ENCODE measurements at places on chromosomes 1 and 21. TPM values are rescaled to one million over a fixed set of nuclear protein-coding genes. Genes with fewer than 3 reads are reported as not detected.

DNA sequence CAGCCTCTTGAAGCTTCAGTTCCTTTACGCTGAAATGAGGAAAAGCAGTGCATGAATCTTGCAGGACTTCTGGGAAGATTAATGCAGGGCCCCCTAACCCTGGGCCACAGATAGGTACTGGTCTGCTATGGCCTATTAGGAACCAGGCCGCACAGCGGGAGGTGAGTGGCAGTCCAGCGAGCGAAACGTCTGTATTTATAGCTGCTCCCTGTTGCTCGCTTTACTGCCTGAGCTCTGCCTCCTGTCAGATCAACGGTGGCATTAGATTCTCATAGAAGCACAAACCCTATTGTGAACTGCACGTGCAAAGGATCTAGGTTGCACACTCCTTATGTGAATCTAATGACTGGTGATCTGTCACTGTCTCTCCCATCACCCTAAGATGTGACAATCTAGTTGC is 130.2 kb downstream of the CHRM3 start:
- H3K27ac ChIP-seq = no peak overlapping the region
- no peak for DNase-seq
- no peaks in the 10 kb centered on the region for H3K36me3 ChIP-seq
- no peak overlapping the region for H3K4me3 ChIP-seq
- no peaks in the 10 kb centered on the region for H3K27me3 ChIP-seq
- H3K4me1 ChIP-seq = no peaks in the 10 kb centered on the region

DNA sequence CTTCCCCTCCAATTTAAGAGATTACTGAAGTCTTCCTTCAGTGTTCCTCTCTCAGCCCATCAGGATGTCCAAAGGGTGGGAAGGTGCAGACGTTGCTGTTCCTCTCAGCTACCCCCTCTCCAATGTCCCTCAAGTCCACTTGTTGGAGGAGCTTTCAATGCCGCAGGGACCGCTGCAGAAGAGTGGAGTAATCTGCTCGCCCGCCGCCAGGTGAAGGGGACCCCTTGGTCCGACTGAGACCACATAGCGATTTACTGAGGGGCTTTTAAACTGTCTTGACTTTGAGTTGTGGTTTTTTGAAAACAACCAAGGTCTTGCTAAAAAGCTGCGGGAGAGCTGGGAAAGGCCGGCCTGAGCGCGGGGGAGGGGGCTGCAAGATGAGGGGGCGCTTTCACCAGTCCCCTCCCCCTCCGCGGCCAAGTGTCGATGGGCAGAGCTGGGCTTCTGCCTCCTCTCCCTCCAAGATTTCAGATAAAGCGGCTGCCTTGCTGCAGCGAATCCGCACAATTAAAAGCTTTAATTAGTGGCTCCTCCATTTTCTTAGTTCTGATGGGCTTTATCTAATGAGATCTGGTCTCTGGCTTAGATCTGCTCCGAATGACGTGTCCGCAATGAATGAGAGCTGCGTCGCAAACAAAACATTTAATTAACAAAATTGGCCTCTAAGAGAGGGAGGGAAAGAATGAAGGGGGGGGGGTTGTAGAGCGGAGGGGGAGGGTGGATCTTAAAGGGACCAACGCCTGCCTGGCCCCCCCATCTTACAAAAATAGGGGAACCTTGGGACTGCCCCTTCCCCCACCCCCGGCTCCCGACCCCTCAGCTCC is 5.9 kb downstream of the LMO4 start:
- H3K27me3 ChIP-seq = no peaks in the 10 kb centered on the region
- peak overlapping the region; percentile 82 for H3K4me3 ChIP-seq
- no peak for DNase-seq

DNA sequence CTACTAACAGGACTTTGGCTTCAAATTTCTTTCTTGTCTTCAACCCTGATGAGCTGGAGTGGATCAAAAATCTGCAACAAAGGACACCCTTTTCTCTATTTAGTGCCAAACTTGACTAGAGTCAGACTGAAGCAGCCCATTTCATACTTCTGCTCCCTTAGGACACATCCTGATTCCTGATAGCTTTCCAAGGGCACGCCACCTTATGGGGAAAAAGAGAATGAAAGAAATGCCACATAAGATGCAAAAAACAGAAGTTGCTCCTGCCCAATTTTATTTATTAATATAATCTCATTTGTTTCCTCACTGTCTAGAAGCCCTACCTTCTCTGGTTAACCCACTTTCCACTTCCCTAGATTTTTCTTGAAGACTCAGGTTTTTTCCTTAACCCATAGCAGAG is 72.7 kb upstream of the NBPF4 start:
- H3K27ac ChIP-seq = no peak overlapping the region
- no peak for DNase-seq
- H3K4me3 ChIP-seq = no peak overlapping the region
- no peaks in the 10 kb centered on the region for H3K36me3 ChIP-seq
- no peaks in the 10 kb centered on the region for H3K4me1 ChIP-seq
- no peaks in the 10 kb centered on the region for H3K27me3 ChIP-seq

DNA sequence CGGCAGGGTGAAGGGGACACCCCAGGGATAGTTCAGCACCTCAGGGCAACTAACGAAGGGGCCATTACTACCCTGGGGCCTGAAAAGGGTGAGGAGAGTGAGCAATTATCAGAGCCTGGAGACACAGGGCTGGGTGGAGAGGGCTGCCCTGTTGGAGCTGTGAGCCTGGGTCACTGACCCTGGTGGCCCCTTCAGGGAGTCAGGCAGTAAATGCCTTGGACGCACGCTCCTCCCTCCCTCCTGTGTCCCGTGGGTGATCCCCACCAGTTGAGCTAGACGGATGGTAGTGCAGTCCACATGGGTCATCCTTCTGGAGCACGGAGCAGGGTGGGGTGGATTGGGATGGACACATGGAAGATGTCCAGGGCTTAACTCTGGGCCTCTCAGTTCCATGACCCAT is 305.3 kb downstream of the PTPRU start:
- no peaks in the 10 kb centered on the region for H3K4me1 ChIP-seq
- no peak overlapping the region for H3K4me3 ChIP-seq
- no peaks in the 10 kb centered on the region for H3K27me3 ChIP-seq
- no peak overlapping the region for H3K27ac ChIP-seq
- H3K36me3 ChIP-seq = no peaks in the 10 kb centered on the region
- DNase-seq = no peak

GRCh38 chr1:217892750-217893149 is 261.6 kb downstream of the SPATA17 start:
- no peaks in the 10 kb centered on the region for H3K4me1 ChIP-seq
- H3K36me3 ChIP-seq = no peaks in the 10 kb centered on the region
- no peak overlapping the region for H3K4me3 ChIP-seq
- no peak for DNase-seq

GRCh38 chr1:27519331-27520258 is 29.6 kb upstream of the WASF2 start:
- H3K36me3 ChIP-seq = no peaks in the 10 kb centered on the region
- H3K27ac ChIP-seq = no peak overlapping the region
- H3K27me3 ChIP-seq = no peaks in the 10 kb centered on the region
- DNase-seq = no peak
- peak overlapping the region; percentile 9 for H3K4me3 ChIP-seq

- H3K27ac ChIP-seq = no peak overlapping the region
- no peaks in the 10 kb centered on the region for H3K36me3 ChIP-seq
- no peak overlapping the region for H3K4me3 ChIP-seq
- no peaks in the 10 kb centered on the region for H3K4me1 ChIP-seq
- H3K27me3 ChIP-seq = no peaks in the 10 kb centered on the region
These were observed 342.0 kb downstream of the USP25 start for GRCh38 chr21:16071761-16072160.

GRCh38 chr1:175376194-175376593 is 183.6 kb upstream of the KIAA0040 start:
- H3K27me3 ChIP-seq = no peaks in the 10 kb centered on the region
- H3K4me3 ChIP-seq = no peak overlapping the region
- H3K4me1 ChIP-seq = no peaks in the 10 kb centered on the region
- no peak for DNase-seq

- H3K27me3 ChIP-seq = no peaks in the 10 kb centered on the region
- H3K36me3 ChIP-seq = no peaks in the 10 kb centered on the region
- no peak overlapping the region for H3K4me3 ChIP-seq
- H3K4me1 ChIP-seq = no peaks in the 10 kb centered on the region
- no peak overlapping the region for H3K27ac ChIP-seq
- no peak for DNase-seq
These were observed 42.1 kb upstream of the TP53BP2 start for GRCh38 chr1:223887747-223888418.

DNA sequence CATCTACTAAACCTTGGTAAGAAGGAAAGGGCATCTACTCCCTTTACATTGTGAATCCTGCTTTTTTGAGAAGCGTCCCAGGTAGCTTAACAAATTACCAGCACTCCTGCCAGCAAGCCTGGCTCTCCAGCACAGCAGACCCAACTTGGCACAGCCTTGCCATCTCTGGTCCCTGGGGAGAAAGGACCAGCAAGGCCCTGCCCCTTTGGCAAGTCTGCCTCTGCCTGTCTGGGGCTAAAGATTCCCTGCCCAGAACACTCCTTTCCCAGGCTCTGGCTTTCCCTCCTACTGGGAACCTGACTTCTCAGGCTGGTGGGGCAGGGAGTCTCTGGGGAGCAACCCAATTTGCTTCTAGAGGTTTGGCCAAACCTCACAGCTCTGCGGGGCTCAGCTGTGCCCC is 68.5 kb downstream of the ATP2B4 start:
- H3K36me3 ChIP-seq = peaks cover 34% of the 10 kb centered on the region
- no peak for DNase-seq
- H3K27ac ChIP-seq = peak overlapping the region; percentile 86
- H3K4me3 ChIP-seq = no peak overlapping the region
- H3K4me1 ChIP-seq = peaks cover 38% of the 10 kb centered on the region
- H3K27me3 ChIP-seq = no peaks in the 10 kb centered on the region

DNA sequence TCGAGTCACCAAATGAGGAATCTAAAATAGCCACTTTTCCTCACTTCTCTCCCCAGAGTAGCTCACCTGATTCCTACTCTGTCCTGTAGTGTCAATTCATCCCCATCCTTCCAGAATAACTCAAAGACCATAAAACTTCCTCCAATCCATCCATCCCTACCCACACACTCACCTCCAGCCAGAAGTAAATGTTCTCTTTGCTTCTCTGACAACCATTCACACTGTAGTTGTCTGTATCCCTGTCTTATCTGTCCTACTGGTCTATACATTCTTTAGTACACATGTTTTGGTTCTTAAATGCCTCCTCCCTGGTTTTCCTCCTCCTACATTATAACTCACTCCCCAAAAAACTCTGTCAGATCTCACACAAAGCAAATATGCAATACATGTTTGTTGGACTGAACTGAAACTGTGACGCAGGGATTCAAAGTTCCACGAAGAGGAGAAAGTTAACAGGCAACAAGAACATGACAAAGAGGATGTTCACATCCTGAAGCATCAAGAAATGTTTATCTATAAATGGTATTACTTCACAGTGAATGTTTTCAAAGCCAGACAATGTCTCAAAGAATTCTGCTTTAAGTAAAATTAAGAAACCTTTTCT is 11.0 kb downstream of the TP53BP2 start:
- DNase-seq = no peak
- H3K27me3 ChIP-seq = no peaks in the 10 kb centered on the region
- no peak overlapping the region for H3K4me3 ChIP-seq
- peak overlapping the region; percentile 45 for H3K27ac ChIP-seq
- H3K4me1 ChIP-seq = peaks cover 58% of the 10 kb centered on the region

- H3K27ac ChIP-seq = no peak overlapping the region
- H3K27me3 ChIP-seq = no peaks in the 10 kb centered on the region
- no peak overlapping the region for H3K4me3 ChIP-seq
These were observed 181.2 kb downstream of the DPYD start for GRCh38 chr1:97739596-97740103.

DNA sequence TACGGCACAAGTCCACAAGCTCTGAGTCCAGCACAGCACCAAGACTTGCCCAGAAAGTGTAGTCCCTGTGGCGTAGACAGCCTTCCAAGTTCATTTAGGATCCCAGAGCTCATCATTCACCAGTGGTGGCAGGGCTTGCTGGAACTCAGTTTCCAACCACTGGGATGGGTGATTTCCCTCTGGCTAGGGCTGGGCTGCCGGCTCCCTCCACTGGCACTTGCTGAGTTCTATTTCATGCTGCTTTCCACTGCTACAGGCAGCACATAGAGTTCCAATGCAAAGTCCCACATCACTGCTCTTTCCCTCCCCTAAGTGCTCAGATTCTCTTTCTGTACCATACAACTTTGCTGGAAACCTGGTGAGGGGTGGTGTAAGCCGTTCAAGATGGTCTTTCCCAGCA is 510.3 kb upstream of the TMPRSS15 start:
- H3K27me3 ChIP-seq = no peaks in the 10 kb centered on the region
- no peak overlapping the region for H3K27ac ChIP-seq
- H3K4me3 ChIP-seq = no peak overlapping the region
- H3K36me3 ChIP-seq = no peaks in the 10 kb centered on the region

DNA sequence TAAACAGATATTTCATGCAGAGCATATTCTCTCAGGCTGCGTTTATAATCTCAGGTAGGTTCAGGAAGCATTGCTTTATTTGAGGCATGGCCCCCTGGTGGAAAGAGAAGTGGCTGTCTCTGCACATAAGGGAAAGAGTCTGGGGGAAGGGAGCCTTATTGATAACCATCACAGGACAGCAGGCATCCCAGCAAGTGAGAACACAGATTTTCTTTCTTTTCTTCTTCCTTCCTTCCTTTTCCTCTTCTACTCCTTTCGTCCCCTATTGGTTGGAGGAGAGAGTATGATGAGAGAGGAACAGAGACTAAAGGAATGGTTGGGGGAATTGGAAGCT is 21.9 kb downstream of the TSNAX start:
- no peaks in the 10 kb centered on the region for H3K27me3 ChIP-seq
- no peak overlapping the region for H3K27ac ChIP-seq
- H3K4me1 ChIP-seq = no peaks in the 10 kb centered on the region
- no peaks in the 10 kb centered on the region for H3K36me3 ChIP-seq

DNA sequence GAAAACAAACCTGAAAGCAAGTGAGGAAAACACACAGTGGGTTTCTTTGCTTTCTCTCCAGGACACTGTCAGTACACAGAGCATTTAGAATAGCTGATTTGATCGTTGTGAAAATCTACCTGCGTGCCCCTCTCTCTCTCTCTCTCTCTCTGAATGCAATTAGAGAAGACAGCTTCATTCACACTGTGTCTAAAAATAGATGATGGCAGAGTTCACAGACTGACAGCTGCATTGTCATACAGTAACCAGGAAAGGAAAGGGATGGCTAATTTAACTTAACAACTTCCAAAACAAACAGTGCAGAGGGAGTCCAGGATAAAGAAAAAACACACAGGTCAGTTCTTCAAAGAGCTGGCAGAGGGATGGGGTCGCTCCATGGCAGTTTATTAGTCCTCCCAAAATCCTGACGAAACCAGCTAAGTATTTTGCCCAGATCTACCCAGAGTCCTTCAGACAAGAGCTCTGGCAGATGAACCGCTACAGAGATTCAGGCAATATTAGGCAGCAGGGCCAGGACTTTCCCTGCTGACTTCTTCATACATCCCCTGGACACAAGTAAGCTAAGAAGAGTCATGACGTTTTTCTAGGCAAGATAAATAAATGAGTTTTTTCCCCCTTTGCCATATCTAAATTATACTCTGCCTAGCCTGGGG is 58.9 kb downstream of the WLS start:
- DNase-seq = no peak
- H3K27ac ChIP-seq = peak overlapping the region; percentile 23
- H3K36me3 ChIP-seq = no peaks in the 10 kb centered on the region
- H3K27me3 ChIP-seq = no peaks in the 10 kb centered on the region
- peaks cover 40% of the 10 kb centered on the region for H3K4me1 ChIP-seq

- no peaks in the 10 kb centered on the region for H3K4me1 ChIP-seq
- no peaks in the 10 kb centered on the region for H3K27me3 ChIP-seq
- no peaks in the 10 kb centered on the region for H3K36me3 ChIP-seq
- no peak overlapping the region for H3K4me3 ChIP-seq
These were observed 109.1 kb upstream of the USH2A start for GRCh38 chr1:216532251-216532798.

The MATN1 gene
- total RNA-seq = not detected

The LGR6 gene
- total RNA-seq = 5.2 TPM

The SAMD11 gene
- 1.8 TPM for total RNA-seq

The SLC5A3 gene
- total RNA-seq = 12.4 TPM

The NLRP3 gene
- 8.2 TPM for total RNA-seq

The OR2T8 gene
- total RNA-seq = not detected

The SYCP1 gene
- total RNA-seq = not detected

The COL9A2 gene
- 4.3 TPM for total RNA-seq

The PDE4DIP gene
- total RNA-seq = 148 TPM
